ENCODE measurements at places on chromosomes 2 and 18.

GRCh38 chr2:109719871-109720270 is 74.2 kb upstream of the RGPD5 start:
- no peak for DNase-seq

- no peak for DNase-seq
Measured at GRCh38 chr2:113888641-113889470, 1.0 kb upstream of the ACTR3 start.

GRCh38 chr18:12007063-12007462 is 25.8 kb downstream of the IMPA2 start:
- no peak for DNase-seq

- DNase-seq, result no peak
Measured at GRCh38 chr2:65059071-65059470, 2.9 kb downstream of the CEP68 start.

DNA sequence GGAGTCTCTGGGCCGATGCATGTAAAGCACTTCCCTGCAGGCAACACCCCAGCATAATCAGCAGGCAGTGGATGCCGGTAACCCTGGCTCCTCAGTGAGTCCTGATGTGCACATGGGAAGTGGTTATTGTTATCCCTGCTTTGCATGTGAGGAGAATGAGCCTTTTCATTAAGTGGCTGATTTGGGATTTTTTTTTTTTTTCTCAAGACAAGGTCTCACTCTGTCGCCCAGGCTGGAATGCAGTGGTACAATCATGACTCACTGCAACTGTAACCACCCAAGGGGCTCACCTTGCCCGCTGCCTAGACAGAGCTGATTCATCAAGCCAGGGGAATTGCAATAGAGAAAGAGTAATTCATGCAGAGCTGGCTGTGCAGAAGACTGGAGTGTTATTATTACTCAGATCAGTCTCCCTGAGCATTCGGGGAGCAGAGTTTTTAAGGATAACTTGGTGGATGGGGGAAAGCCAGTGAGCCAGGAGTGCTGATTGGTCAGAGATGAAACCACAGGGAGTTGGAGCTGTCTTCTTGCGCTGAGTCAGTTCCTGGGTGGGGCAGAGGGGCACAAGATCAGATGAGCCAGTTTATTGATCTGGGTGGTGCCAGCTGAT is 95.4 kb downstream of the SOCS6 start:
- no peak for DNase-seq
